Spleen (tissue), 13 donors: ENCODE measurements at places on chromosomes 7 and 10. TPM values are rescaled to one million over a fixed set of nuclear protein-coding genes. Genes with fewer than 3 reads are reported as not detected.

TAC1 gene
- 3.2 TPM for total RNA-seq

GRCh38 chr10:49540056-49540797 is 1.3 kb upstream of the ERCC6 start:
- no peak for DNase-seq

DNA sequence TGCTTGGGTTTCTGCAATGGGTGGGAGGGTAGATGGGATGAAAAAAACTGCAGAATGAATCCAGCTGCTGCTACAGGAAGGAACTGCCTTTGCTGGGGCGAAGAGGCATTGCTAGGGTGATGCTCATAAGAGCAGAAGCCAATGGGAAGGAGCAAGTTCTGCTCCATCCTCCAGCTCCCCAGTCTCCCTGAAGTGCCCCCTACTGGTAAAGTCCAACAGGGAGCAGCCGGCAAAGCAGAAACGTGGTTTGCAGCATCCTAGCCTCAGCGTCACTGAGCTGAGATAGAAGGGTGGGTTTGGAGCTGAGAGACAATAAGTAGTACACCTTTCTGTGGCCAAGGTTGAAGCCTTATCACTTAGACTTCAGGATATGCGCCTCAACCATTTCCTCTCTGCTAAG is 220.5 kb downstream of the CCSER2 start:
- DNase-seq, result no peak

GRCh38 chr7:139825666-139826290 is 3.3 kb upstream of the TBXAS1 start:
- no peak for DNase-seq

GRCh38 chr10:33365871-33366411 is 31.5 kb upstream of the NRP1 start:
- no peak for DNase-seq

AKR1E2 gene
- 8.1 TPM for total RNA-seq

NUTM2E gene
- not detected for total RNA-seq

- no peak for DNase-seq
These were observed 449.5 kb downstream of the GRID1 start for GRCh38 chr10:85916994-85917573.

DNA sequence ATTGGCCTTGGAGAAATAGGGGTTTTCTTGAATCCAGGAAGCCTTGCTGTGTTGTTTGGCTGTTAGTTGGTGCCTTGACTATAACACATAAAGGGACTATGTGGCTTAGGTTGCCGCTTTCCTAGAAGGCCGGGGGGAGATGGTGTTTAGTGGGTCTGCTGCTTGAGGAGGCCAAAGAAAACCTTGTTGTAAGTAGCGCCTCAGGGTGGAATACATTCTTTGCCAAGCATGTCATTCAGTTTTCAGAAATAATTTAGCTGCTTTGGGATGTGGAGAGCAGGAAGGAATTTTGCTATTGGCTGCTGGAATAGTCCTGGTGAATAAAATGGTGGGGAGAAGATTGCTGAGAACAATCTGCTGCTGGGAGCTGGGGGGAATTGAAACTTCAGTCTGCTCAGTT is 132.9 kb upstream of the WNT16 start:
- DNase-seq, result no peak

- no peak for DNase-seq
These were observed 147.6 kb upstream of the SHH start for GRCh38 chr7:155959894-155960293.

- DNase-seq, result no peak
These were observed 283.4 kb downstream of the GFRA1 start for GRCh38 chr10:115989621-115990020.

GRCh38 chr7:97851683-97852082 is 20.5 kb downstream of the ASNS start:
- no peak for DNase-seq

PNLIPRP1 gene
- not detected for total RNA-seq

DNA sequence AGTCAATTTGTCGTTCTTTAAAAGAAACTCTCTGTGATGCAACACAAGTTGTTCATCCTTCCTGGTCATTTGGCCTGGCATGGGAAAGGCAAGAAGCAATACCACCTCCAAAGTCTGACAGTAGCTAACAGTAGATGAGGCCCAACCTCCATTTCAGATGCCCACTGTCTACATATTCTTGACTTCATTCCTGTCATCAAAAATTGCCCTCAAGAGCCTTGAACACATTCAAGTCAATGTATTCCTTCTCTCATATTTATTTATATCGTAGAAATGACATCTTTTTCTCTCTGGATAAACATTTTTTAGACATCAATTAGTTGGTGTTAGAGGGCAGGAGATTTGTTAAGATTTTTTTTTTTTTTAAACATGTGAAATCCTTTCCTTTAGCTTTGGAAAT is 33.7 kb downstream of the ABLIM1 start:
- DNase-seq, result no peak

DNA sequence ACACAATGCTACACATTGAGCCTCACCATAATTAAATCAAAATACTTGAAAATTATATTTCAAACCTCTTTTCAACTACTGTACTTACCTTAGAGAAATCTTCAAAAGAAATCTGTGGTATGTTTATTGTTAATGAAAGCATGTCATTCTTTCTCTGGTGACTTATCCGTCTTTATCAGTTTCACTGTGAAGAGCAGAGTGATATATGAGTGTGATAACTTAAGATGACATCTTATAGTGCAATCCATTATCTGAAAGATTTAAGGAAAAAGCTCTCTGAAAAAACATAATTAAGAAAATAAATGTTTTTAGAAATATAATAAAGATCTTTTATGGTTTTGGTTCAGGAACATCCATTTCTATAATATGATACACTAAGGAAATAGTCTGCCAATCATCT is 911.6 kb upstream of the C7orf33 start:
- no peak for DNase-seq

DNA sequence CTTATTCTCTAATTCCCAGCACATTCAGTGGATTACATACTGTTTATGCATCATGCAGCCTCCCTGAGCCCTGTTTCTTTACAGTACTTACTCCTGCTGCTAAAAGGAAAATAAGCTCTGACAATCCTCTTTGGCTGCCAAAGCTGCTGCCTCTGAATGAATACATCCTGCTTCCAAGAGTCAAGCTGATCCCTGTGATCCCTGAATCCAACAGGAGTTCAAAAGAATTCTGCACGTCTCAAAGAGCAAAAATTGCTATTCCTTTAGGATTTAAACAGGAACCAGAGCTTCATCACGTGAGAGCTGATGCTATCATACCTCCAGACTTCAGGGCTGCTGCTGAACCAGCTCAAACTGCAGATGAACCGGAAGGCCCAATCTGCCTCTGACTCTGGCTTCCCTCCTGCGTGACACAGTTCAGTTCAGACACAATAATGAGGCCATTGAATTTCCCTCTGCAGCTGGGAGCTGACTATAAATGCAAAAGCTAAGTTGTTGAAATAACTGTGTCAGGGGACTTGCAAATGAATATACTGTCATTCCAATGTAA is 851.0 kb upstream of the PHF14 start:
- no peak for DNase-seq

DNA sequence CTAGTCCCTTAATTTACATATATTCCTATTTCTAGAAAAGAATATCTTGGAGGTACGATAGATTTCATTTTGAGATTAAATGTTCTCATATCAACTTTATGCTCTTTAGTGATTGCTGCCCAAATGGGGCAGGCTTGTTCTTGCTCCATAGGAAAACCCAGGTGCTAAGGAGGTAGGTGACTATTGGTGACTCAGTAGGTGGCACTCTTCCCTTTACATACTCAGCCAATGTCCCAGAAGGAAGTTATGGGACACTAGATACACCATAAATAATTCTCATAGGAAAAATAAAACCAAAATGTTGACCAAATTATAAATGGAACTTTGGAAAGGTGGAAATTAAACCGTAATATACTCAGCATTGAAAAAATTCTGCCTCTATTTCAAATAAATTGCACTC is 4.0 kb downstream of the SKAP2 start:
- DNase-seq, result no peak

GRCh38 chr10:1199897-1200721 is 143.9 kb downstream of the WDR37 start:
- peak; percentile 59 for DNase-seq

- DNase-seq, result peak; percentile 98
These were observed 8.4 kb upstream of the PGAM2 start for GRCh38 chr7:44073664-44074348.

GRCh38 chr7:132386201-132386681 is 190.0 kb downstream of the PLXNA4 start:
- DNase-seq, result peak; percentile 69

DNA sequence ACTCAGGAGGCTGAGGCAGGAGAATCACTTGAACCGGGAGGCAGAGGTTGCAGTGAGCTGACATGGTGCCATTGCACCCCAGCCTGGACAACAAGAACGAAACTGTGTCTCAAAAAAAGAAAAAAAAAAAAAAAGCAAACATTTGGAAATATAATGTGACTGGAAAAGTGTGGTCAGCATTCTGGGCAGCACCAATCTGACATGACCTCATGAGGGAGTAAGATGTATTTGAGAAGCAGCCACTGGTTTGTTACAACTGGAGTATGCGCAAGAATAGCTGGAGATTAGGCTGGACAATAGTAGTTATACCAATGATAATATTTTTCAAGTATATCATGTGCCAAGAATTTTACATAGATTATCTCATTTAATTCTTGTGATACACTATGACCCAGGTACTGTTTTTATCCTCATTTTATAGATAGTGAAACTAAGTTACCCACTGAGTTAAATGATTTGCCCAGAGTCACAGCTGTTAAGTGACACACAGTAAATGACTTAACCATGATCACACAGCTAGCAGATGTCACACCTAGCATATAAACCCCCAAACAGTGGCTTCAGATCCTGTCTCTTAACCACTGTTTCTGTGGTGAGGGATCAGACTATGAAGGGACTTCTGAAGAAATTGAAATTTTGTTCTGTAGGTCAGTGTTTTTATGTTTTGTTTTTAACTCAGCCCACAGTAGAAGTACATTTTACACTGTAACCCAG is 11.1 kb downstream of the MCU start:
- no peak for DNase-seq

DNA sequence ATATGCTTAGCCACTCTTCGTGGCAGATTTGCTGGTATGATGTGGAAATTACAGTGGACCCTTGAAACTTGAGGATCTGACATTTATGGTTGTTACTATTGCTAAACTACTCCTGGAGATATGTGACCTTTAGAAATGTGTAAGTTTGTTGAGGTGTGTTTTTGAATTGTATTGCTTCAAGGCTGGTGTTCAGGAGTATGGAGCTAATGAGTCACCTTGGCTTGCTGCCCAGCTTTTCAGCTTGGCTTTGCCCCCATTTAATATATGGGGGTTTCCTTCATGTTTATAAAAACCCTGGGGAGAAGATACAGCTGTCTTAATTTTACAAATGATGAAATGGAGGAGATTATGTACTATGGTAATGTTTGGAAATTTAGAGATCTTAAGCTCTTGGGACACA is 11.6 kb downstream of the HBP1 start:
- no peak for DNase-seq

GRCh38 chr7:103929901-103930311 is 59.6 kb downstream of the RELN start:
- no peak for DNase-seq

GRCh38 chr7:43511769-43512515 is 71.0 kb upstream of the STK17A start:
- no peak for DNase-seq

ZNF365 gene
- total RNA-seq, result 1.3 TPM
